ENCODE measurements at places on chromosomes 4 and X.

- no peak for DNase-seq
Measured at GRCh38 chr4:138161351-138161750, 80.8 kb downstream of the SLC7A11 start.

GRCh38 chr4:104429150-104429741 lies 65.4 kb downstream of the CXXC4 start:
- DNase-seq, result no peak

- peak; percentile 74 for DNase-seq
Measured at GRCh38 chrX:1661922-1662221, 47.0 kb downstream of the ASMT start.

GRCh38 chrX:119340606-119341205 lies 58.4 kb upstream of the SLC25A43 start:
- no peak for DNase-seq

DNA sequence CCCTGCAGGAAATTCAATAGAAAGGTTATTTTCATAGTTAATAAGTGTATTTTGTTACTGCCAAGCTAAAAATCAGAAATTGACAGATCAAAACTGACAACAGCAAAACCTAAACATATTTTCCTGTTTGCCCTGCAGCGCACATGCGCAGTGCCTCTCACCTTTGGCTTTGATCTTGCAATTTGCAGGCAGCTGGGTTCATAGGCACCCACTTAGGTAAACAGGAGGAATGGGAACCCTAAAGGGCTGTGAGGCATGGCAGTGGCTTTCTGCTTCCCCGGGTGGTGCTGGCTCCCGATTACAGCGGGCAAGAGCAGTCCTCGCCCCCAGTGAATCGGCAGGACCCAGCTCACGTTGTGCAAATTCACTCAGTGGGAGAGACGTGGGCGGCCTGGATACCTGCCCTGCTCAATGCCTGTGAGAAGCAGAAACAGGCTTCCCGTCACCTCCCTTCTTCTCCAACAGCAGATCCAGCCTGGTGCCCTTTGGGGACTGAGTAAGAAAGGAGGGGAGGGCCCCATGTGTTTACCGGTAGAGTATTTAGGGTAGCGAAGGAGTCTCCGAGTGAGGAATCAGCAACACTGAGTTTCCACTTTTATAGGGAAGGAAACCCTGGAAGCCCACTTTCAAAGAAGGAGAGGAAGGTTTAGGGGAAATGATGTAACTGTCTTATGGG lies 25.7 kb downstream of the CCKAR start:
- no peak for DNase-seq

DNA sequence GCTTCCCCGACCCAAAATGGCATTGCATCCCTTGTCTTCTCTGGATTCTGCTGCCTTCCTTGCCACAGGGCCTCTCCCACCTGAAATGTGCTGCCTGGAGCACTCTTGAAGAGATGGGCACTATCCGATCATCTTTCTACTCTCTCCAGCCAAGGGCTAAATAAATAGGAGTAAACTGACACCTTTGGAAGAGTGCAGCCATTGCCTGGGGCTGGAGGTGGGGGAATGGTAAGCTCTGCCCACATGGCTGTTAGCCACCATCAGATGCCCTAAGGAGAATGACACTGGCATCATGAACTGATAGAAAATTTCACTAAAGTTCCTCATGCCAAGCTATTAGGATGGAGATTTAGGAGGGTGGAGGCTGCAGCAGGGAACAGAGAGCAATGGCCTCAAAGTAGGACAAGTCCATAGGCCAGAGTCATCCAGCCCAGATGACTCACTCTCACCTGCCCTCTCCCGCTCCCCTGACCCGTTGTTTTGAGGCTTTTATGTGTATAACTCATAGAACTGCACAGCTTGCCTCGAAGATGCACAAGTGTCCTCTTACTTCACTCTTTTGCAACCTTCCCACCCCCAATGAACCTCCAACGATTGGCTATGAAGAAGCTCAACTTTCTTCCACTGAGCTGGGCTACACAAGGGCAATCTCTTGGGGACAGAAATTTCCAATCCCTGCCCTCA lies 822 bp upstream of the PFKFB1 start:
- DNase-seq, result no peak

DNA sequence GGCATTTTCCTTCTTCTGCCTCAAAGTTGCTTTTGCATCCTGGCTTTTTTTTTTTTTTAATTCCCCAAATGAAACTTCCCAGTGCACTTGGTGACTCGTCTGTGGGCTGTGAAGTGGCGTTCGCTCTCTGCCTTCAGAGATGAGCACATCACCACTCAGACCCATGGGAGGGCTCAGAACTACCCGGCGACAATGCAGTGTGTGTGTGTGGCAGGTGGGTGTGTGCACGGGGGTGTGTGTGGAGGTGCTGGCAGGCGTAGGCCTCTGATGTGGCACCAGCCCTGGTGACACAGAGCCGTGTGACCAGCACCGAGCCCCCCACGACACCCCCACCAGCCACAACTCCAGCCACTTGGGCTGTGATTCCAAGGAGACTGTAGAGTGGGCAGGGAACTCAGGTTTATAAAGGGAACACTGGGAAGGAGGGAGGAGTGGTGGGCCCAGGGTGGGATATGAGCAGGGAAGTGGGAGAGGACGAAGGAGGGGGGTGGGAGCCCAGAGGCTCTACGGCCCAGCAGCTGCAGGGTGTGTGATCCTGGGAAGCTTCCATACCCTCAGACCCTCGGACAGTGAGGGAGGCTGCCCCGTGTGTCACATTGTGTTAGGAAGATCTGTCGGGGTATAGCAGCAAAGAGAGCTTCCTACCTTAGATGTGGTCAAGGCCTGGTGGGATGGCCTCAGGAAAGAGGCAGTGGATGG lies 6.0 kb upstream of the WFS1 start:
- peak; percentile 75 for DNase-seq

GRCh38 chr4:28267166-28267565 lies 1406.5 kb downstream of the STIM2 start:
- DNase-seq, result no peak

- no peak for DNase-seq
Measured at GRCh38 chr4:477686-478085, 21.3 kb downstream of the ZNF721 start.

DNA sequence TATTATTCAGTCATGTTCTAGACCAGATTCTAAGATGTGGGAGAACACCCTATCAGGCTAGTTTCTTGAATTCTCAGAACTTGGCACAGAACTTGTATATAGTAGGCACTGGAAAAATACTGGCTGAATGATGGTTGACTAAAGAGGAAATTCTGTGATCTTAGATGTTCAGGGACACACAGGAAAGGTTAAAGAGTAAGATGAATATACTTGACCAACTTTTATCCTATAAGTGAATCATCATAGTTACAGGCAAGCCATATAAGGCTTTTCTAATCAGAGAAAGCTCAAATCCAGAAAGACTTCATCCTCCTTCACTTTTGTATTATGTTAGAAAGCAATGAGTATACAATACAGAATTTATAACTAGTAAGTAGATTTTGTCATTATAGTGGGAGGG lies 53.8 kb downstream of the SEPTIN11 start:
- DNase-seq, result no peak

GRCh38 chrX:7190157-7190556 lies 42.2 kb upstream of the PUDP start:
- DNase-seq, result no peak

- DNase-seq, result no peak
Measured at GRCh38 chrX:45842207-45842925, 641.7 kb upstream of the DIPK2B start.

- no peak for DNase-seq
Measured at GRCh38 chrX:44431194-44431593, 87.7 kb upstream of the EFHC2 start.

DNA sequence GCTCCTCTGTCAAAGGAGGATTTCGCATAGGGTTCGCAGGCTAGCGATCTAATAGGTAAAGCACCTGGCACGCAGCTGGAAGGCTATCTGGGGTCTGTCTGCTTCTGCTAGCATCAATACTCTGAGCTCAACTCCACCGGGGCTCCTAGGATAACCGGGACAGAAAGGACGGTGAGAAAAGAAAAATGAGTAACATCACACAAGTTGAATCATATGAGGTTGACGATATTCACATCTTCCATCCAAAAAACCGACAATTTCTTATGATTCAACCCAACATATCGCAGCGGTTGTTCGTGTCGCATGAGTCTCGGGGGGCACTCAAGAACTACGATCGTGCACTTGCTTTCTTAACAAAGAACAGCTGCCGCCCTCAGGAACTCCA lies 1.8 kb downstream of the PROM1 start:
- DNase-seq, result no peak

- no peak for DNase-seq
Measured at GRCh38 chr4:36243355-36244256, 708 bp downstream of the ARAP2 start.

GRCh38 chr4:102493257-102493656 lies 7.9 kb upstream of the NFKB1 start:
- DNase-seq, result no peak

GRCh38 chrX:13188731-13189309 lies 131.0 kb downstream of the ATXN3L start:
- DNase-seq, result no peak

DNA sequence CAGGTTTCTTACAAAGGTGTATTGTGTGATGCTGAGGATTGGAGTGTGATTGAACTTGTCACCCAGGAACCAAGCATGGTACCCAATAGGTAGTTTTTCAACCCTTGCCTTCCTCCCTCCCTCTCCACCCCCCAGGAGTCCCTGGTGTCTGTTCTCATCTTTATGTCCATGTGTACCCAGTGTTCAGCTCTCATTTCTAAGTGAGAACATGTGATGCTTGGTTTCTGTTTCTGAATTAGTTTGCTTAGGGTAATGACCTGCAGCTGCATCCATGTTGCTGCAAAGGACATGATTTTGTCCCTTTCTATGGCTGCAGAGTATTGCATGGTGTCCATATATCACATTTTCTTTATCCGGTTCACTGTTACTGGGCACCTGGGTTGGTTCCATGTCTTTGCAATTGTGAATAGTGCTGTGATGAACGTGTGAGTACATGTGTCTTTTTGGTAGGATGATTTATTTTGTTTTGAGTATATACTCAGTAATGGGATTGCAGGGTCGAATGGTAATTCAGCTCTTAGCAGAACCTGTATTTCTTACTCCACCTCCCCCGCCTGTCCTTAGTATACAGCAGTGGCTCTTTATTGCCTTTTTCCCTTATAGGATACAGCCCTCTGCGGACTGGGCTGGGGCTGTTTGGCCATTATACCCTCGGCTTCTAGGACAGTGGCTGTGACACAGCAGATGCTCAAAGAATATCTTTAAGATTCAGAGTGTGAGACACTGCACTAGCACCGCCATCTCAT lies 145.4 kb downstream of the PTTG2 start:
- no peak for DNase-seq

- no peak for DNase-seq
Measured at GRCh38 chr4:79831119-79831528, 241.9 kb downstream of the ANTXR2 start.

DNA sequence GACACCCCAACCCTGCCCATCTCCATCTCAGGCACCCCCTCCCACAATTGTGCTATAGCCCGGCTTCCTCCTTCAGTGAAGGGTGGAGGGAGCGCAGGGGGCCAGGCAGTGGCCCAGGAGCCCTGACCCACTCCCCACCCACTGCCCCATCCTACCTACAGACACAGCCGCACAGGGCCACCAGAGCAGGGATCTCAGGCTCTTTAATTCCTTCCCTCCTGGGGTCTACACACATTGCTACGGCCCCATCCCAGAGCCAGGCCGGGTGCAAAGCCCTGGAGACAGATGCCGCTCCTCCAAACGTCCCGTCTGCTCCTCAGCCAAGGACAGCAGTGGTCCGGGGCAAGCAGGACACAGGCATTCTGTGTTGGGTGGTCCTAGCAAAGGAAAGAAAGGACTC lies 12.8 kb upstream of the DUSP9 start:
- peak; percentile 72 for DNase-seq

- no peak for DNase-seq
Measured at GRCh38 chr4:78602334-78602733, 50.8 kb downstream of the ANXA3 start.

DNA sequence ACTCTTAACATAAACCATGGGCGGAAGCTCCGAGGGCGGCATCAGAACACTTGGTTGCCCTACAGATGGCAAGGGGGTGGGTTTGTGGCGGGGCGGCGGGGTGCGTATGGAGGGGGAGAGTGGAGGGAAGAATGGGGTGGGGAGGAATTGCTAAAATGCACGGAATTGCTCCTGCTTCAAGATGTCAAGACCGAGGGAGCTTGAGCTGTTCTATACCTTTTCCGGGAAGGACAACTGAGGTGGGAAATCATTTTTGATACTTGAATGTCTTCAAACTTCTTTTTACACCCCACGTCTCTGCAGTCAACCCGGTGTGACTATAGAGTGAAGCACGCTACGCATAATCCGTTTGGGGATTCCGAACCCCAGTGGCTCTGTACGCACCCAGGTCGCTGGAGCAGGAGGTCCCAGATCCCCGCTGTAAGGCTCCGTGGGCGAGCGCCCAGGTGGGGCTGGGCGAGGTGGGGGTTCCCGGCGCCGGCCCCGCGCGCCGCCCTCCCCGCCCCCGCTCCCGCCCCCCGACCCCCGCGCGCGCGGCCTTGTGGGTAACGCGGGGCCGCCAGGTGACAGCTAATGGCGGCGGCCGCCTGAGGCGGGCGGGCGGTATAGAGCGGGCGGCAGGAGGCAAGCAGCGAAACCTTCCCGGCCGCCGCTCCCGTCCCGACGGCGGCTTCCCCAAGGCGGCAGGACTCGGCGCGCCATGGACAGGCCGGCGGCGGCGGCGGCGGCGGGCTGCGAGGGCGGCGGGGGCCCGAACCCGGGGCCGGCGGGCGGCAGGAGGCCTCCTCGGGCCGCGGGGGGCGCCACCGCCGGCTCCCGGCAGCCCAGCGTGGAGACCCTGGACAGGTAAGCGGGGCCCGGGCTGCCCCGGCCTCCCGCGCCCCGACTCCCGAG lies at the start of gene MTMR1:
TSS of gene MTMR1 (plus strand) at position 566 of the 894 bp plus-strand sequence. CDS start at position 701, 135 bp downstream.
- DNase-seq, result no peak

DNA sequence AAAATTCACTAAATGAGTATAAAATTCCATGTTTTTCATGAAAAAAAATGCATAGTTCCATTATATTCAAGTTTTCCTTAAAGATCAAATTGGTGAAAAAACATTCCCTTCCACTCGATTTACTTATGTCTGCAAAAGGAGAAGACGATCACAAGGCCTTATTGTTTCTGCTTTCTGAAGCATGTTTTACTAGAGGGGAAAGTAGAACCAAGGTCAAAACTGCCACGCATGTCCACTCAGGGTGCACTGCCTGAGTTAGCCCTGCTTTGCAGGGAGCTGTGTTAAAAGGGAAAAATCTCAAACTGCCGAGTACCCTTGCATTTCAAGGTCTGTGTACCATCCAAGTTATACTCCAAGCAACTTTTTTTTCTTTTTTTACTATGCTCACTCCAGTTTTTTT lies 57.2 kb downstream of the TRAPPC11 start:
- DNase-seq, result no peak

DNA sequence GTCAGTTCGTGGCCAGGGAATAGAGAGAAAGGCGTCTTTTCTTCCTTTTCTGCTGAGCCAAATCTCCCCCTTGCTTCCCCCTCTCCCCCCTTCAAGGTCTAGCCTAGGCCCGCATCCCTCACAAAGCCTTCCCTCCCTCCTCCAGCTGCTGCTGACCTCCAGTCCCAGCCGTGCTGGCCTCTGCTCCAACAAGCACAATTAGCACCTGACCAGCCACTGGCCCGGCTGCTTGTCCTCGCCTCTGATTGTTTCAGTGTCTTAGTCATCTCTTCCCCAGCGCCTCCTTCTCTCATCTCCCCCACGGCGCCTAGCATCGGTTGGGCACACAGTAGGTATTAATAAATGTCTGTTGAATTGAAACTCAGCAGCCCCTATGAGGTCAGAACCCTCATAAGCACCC lies 4.2 kb downstream of the ELF4 start:
- no peak for DNase-seq

GRCh38 chr4:179768996-179769395 lies 2326.8 kb upstream of the AGA start:
- no peak for DNase-seq

- no peak for DNase-seq
Measured at GRCh38 chr4:19025031-19025430, 1003.5 kb upstream of the LCORL start.
